ENCODE measurements at places on chromosomes 4 and X.

GRCh38 chr4:184331268-184331995 is 113.8 kb upstream of the ENPP6 start:
- DNase-seq = no peak

- DNase-seq = no peak
These were observed 20.9 kb downstream of the HSD17B11 start for GRCh38 chr4:87370068-87370467.

DNA sequence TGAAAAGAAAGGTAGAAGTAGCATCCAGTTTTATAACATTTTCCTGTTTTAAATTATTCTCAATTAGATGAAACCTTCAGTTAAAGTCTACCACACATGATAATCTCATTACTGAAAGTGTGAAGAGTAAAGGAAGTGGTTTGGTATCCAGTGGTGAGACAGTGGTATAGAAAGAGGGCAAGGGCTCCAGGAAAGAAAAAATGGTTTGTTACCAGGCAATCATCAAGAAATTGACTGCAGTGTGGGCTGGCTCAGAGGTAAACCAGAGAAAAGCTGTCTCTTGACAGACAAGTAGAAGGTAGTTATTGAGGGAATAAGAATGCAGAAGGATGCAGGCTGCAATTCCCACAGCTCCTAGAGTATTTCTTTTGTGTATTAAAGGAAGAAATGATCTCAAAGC is 406.2 kb downstream of the TLL1 start:
- no peak for DNase-seq

DNA sequence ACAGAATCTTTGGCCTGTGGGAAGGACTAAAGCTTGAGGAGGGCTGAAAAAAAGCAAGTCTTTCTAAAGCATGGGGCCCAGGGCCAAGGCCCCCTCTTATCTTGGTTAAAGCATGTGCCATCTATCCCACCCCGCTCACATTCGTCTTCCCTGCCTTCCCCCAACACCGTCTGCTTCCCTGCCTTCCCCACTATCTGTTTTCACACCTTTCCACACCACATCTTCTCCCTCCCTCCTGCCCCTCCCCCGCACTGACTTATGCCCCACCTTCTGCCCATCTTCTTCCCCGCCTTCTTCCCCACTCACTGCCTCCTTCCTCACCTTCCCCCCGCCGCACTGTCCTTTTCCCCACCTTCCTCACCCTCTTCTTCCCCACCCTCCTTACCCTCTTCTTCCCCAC is 890 bp upstream of the NAP1L5 start:
- no peak for DNase-seq

GRCh38 chr4:47543331-47543730 is 58.3 kb downstream of the ATP10D start:
- DNase-seq = no peak

DNA sequence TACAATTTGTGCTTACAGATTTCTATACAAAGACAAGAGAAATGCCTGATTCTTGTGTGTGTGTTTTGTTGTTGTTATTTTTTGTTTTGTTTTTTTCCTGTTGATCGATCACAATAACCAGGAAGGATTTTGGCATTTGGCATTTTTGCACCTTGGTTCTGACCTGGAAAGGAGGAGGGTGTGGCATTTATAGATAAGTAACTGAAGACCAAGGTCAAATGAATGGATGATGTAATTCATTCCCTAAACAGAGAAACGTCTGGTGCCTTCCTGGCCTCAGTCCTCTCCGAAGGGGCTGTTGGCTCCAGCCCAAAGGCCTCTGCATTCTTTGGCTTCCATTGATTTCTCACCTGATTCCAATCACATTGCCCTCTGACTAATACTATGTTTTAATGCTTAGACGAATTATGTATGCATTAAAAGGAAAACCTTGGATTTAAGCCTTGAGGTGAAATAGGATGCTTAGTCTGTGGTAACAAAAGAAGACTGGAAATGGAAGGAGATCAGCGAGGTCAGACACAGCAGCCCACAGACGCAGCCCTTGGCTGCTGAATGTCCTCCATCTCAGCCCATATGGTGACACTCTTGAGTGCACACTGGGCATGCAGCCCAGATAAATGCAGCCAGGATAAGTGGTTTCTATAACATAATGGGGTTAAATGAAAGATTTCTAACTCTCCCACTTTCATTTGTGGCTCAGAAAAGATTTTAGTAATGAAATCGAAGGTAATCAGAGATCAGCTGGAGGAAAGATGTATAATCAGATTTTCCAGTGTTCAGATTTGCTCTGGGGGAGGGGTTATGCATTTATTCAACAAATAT is 60.5 kb upstream of the TRIM2 start:
- DNase-seq = no peak

- DNase-seq = no peak
These were observed at the start of gene NKX3-2 for GRCh38 chr4:13543839-13544605. NKX3-2 (minus strand) TSS chr4:13544508; CDS start chr4:13544414, 94 bp downstream.

GRCh38 chr4:57764856-57765255 is 654.7 kb upstream of the IGFBP7 start:
- DNase-seq = no peak

- peak; percentile 72 for DNase-seq
These were observed 734 bp upstream of the GALNT7 start for GRCh38 chr4:173167758-173168395.

DNA sequence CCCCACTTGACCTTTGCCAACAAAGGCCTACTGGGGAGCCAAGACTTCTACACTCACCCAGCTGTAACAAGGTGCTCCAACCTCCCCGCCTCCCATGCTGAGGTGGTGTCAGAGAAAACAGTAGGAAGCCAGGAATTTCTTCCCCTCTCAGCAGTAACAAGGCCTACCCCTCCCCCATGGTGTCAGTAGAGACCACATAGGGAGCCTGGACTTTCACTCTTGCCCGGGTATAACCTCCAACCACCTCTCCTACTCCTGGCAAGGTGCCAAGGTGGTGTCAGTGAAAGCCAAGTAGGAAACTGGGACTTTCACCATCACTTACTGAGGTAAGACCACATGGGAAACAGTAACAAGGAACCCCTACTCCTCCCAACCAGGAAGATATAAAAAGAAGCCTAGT is 93.1 kb downstream of the SLC16A2 start:
- no peak for DNase-seq

DNA sequence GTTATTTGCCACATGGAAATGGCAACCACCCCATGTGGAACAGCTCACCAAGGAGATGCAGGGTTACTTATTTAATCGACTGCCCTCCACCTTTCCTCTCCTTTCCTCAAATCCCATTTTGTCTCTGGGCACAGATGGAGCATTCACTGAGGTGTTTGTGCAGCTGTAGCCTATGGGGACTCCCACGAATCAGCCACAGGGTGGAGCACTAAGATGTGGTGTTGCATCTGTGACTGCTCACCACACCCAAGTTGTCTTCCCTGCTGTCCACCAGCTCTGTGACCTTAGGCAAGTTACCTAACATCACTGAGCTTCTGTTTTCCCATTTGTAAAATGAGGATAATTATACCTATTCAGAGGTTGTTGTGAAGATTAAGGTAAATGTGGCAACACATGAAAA is 252.4 kb upstream of the CPEB2 start:
- DNase-seq = no peak

DNA sequence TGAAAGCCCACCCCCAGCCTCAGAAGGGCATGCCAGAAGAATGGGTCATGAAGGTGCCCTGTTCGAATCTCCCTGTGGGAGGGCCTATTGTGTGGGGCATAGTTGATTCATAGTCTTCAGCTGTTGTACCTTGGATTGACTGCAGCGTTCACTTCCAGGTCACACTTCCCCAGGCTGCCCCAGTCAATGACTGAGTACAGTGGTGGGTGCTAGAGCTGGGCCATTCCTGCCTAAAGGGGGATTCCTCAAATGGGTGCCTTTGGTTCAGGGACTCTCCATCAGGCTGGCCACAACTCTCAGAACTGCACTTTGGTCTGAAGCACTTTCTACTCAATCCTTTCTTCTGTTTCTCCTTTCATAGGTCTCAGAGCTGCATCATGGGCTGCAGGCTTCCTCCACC is 35.0 kb upstream of the RASGEF1B start:
- DNase-seq = no peak

- DNase-seq = no peak
These were observed 462.4 kb downstream of the TLL1 start for GRCh38 chr4:166335256-166335938.

GRCh38 chrX:135543172-135543571 is 22.7 kb downstream of the INTS6L start:
- no peak for DNase-seq

- no peak for DNase-seq
These were observed 30.5 kb downstream of the PKD2 start for GRCh38 chr4:88037936-88038335.

GRCh38 chr4:72577211-72577610 is 8.2 kb upstream of the ADAMTS3 start:
- DNase-seq = no peak

GRCh38 chrX:19660604-19661255 is 145.4 kb upstream of the MAP3K15 start:
- DNase-seq = no peak

DNA sequence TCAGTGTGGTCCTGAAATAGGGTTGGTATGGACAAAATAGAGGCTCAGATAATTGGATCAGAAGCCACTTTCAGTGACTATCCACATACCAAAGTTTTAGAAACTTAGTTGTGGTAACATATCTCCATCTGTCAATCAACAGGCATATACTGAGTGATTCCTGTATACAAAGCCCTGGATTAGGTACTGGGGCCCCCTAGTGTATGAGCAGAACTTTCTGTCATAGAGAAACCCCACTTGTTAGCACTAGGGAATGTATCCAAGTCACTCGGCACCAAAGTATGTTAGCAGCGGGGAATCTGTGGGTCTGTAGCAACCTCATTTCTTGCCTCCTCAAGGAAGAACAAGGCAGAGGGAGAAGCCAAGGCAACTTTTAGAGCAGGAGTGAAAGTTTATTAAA is 50.7 kb downstream of the MAP7D3 start:
- DNase-seq = no peak

GRCh38 chr4:48944252-48944651 is 37.7 kb upstream of the OCIAD2 start:
- DNase-seq = no peak

DNA sequence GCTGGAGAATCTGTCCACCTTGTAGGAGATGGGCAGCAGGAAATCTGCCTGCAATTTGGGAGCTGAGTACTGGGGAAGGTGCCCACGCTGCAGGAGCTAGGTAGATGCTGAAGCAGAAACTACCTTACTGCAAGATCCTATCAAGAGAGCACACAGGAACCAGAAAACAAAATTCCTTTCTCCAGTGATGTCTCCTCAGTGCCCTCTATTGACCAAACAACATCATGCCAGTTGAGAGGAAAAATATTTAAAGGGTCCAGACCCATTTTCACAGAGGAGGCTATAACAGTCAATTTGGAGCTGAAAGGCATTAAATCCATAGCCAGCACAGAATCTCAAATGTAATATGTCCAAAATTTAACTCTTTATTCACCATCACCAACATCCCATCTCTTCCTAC is 406.8 kb downstream of the SLITRK2 start:
- no peak for DNase-seq

DNA sequence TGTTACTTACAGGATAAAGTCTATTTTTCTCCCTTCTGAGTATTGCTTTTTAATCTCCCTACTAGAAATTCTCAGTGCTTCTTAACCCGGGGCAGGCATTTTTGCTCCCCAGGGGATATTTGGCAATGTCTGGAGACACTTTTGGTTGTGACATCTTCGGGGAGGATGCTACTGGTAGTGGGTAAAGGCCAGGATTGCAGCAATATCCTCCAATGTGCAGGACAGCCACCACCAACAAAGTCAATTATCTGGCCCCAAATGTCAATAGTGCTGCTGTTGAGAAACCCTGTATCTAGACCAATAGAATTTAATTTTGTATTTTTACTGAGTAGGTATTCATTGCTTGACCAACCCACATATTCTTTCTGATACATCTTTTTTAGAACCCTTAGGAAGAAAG is 669.5 kb upstream of the MAGEB2 start:
- no peak for DNase-seq

GRCh38 chr4:126799416-126799815 is 833.3 kb upstream of the INTU start:
- DNase-seq = no peak

DNA sequence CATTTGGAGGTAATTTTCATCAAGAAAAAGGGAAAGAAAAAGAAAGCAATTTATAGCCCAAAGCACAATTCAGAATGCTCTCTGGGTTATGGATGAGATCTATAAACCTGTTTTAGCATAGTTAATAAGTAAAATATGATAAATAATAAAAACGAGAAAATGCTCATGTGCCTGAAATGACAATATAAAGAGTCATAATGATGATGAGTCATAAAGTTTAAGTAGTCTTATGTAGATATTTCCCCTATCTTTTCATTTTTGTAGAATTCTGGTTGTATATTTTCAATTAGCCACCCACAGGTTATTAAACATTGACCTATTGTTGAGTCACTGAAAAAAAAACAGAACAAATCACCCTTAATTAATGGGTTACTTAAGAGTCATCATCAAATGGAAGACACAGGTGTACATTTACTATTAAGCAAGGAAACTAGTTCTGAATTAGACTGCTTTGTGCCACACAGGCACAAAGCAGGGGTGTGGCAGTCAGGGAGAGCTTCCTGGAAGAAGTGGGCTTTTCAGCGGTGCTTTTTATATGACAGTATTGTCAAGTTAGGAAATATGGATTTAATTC is 29.3 kb downstream of the BEND4 start:
- DNase-seq = no peak

DNA sequence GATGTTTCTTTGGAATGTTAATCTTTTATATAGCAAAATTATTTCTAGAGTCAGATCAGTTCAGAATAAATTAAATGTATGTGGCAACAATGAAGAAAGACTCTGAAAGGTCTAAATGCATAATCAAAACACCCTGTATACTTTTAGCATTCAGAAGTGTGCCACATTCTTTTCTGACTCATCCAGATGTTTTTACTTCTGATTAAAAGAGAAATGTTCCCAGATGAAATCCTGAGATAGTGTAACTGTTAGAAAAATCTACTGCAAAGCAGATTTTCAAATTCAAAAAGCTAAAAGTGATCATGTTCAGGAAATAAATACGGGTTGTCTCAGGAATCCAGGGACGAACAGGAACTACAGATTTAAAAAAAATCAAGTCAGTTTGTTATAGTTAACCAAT is 241.4 kb downstream of the GRIA3 start:
- no peak for DNase-seq

DNA sequence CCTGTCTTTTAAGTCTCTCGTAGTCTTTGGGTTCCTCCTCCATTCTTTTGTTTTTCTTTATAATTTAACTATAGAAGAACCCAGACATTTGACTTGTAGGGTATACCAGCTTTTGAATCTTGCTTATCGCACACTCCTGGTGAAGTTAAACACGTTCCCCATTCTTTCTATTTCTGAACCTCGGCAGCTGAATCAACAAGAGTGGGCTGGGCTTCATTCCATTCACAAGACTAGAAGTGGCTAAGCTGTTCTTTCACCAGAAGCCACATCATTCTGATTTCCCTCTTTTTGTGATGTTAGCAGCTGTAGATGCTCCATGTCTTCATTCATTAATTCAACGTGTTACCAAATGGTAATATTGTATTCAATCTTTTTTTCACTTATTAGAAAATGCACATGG is 167.9 kb downstream of the CORIN start:
- DNase-seq = no peak

Data from activated effector memory CD4-positive, alpha-beta T cell treated with anti-CD3 and anti-CD28 coated beads, Interleukin-2, amount 50 U/mL, for 16 hours (primary cell).